Left renal pelvis (tissue), 4 donors: ENCODE measurements at places on chromosomes 12 and 14. TPM values are rescaled to one million over a fixed set of nuclear protein-coding genes. Genes with fewer than 3 reads are reported as not detected.

Gene IQSEC3
- polyA plus RNA-seq = 6.4 TPM

DNA sequence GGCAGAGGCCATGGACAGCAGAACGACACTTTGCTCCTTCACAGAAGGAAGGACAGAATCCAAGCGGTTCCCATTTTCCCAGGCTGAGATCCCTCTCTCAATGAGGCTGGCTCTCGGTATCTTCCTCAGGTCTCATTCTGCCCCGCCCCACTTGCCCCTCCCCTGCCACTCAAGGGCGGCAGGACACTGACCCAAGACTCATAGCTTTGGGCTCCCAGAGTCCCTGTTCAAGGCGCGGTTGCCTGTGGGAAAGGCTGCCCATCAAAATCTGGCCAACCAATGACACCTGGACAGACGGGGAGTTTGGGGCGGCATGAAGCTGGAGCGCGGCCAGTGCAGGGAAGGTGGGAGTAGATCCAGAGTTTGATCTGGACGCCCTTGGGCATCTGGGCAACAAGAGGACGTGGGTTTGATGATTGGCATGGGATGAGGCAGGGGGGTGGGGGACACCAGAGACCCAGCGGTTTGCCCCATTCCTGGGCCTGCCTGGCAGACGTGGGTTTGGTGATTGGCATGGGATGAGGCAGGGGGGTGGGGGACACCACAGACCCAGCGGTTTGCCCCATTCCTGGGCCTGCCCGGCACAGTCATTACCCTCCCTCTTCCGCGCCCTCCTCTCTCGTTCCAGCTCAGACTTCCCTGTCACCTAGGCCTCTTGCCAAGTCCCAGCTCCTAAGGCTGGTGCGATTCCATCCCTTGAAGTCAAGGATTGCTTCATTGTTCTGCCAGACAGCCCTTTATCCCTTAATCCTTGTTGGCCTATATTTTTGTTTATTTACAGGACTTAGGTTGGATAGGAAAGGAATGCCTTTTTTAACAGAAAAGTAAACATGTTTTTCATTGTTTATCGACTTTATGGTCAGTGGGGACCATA, 92.1 kb downstream of the NINJ2 start:
- DNase-seq = no peak

DNA sequence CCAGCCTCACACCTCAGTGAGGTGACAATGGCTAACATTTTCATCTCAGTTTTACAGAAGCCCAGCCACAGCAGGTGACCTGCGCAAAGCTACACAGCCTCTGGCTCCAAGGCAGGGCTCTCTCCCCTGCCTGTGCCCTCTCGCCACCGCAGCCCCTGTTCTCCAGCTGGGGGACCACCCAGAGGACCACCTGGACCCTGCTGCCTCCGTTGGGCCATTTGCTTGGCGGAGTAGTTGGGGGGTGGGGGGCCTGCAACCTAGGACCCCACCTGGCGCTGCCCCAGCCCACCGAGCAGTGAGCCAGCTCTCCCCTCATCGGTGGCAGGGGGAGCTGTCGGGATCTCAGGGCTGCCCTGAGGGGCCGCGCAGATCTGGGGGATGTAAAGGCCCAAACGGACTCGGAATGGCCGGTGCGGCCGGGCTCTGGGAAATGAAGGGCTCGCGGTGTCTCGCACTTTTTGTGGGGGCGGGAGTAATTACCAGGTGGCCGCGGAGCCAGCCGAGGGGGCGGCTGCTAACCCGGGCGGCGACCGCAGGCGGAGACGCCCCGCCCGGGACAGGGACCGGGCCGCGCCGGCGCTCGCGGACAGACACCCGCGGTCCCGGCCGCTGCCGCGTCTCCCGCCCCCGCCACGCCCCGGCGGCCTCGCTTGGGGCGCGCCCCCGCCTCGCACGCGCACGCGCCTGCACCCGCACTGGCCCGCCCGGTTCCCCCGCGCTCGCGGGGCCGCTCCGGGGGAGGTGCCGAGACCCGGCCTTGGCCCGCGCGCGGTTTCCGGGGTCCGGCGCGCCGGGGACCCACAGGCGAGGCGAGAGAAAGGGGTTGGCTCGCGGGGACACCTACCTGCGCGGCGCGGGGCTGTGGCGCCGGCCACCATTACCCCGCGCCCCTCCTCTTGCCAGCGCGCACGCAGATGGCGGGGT, 8.6 kb upstream of the GPR68 start:
- DNase-seq = no peak

- no peak for DNase-seq
Observed at GRCh38 chr12:96224219-96224615, 30.0 kb downstream of the ELK3 start.

DNA sequence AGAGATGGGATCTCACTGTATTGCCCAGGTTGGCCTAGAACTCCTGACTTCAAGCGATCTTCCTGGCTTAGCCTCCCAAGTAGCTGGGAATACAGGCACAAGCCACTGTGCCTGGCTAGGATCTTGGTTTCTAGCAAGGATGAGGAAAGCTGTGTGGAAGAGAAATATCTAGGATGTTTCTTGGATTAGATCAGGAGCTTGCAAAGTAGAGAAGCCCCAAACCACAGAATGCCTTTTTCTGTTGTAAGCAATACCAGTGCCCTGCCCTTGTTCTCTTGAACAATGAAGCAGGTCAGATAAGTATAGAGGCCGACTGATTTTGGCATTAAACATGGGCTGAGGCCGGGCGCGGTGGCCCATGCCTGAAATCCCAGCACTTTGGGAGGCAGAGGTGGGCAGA, 44.3 kb upstream of the STRN3 start:
- no peak for DNase-seq

Gene CEP170B
- 9.7 TPM for polyA plus RNA-seq

Gene KERA
- not detected for polyA plus RNA-seq

DNA sequence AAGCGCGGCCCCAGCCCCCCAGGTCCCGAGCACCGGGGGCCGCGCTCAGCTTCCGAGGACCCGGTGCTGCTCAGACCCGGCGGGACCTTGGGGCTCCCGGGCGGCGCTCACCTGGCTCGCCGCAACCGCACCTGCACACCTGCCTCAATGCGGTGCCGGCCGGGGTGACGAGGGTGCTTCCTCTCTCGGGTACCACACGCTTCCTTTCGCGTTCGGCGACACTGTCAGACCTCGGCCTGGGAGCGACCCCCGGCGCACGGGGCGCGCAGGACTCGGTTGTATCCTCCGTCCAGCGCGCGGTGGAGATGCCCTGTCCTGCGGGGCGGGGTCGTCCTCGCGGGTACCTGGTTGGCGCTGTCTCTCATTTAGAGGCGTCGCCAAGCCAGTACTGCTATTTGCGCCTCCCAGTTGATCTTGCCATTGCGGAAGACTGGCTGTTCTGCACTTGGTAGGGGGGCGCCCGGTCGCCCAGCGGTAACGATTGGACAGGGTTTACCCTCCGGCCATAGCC, 718 bp downstream of the PACS2 start:
- no peak for DNase-seq

Gene PKP2
- 22.0 TPM for polyA plus RNA-seq

- no peak for DNase-seq
Observed at GRCh38 chr12:100919116-100919515, 124.5 kb downstream of the ANO4 start.
